ENCODE measurements at places on chromosomes 2 and 18. TPM values are rescaled to one million over a fixed set of nuclear protein-coding genes. Genes with fewer than 3 reads are reported as not detected.

GRCh38 chr18:13446024-13446423 lies 227.5 kb downstream of the LDLRAD4 start:
- no peak for DNase-seq

DNA sequence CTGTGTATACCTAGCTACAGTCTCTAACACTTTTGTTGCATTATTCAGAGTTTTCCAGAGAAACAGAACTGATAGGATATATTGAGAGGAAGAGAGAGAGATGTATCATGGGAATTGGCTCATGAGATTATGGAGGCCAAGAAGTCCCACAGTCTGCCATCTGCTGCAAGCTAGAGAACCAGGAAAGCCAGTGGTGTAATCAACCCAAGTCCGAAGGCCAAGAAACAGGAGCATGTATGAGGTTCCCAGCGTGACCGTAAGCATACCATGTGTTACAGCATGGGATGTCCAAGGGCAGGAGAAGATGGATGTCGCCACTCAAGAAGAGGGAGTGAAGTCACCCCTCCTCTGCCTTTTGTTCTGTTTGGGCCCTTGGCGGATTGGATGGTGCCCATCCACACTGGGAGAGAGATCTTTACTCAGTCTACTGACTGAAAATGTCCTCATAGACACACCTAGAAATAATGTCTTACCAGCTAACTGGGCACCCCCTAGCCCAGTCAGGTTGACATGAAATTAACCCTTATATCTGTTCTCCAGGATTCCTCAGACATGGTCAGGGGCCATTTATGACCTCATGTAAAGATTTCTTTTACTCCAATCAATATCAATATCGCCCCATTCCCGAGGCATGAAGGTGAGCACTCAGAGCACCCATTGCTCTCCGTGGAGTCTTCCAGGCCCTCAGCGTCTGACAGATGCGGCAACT lies 179.6 kb downstream of the CTIF start:
- DNase-seq: no peak

DNA sequence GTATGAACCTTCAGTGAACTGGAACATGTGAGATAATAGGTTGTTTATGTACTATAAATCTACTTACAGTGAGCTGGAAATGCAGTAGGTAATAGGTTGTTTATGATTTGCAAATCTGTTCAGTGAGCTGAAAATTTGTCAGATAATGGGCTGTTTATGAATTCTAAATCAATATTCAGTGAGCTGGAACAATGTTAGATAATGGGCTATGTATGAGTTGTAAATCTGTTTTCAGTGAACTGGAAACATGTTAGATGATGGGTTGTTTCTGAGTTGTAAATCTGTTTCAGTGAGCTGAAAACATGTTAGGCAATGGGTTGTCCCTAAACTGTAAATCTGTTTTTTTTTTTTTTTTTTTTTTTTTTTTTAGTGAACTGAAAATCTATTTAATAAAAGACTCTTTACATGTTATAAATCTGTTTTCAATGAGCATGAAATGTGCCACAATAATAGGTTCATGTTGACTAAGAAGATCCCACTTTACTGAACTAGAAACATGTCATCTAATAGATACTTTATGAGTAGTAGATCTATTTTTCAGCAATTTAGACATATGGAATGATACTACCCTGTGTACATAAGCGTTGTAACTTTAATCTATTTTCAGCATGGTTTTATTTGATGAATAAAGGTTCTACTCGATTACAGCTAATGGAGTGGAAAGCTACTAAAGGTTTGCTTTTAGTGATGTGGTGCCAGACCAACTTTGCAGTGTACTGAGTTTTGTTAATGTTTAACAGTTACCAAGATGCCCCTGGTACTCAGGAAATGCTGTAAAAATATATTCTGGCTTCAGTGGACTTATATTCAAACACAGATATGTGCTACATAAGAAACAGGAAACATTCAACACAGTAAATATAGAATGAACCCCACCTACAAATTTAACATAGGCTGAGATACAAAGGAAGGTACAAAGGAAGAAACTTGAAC lies 1471.8 kb downstream of the LRP1B start:
- no peak for DNase-seq

DNA sequence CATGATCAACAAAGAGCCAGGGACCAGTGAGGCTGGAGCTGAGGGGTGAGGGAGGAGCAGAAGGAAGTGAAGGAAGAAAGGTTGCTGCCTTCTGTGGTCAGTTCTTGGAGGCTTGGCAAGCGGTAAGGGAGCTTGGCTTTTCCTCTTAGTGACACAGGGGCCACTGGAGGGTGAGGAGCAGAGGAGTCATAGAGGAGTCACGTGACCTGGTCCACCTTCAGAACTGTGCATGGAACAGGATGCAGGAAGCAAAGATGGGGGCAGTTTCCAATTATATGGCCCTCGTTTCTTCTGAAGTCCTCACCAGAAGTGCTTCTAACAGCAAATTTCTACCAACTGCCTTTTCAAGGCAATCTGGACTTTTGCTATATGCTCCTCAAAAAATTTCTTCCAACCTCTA lies 326.9 kb upstream of the SMIM21 start:
- DNase-seq: no peak

DNA sequence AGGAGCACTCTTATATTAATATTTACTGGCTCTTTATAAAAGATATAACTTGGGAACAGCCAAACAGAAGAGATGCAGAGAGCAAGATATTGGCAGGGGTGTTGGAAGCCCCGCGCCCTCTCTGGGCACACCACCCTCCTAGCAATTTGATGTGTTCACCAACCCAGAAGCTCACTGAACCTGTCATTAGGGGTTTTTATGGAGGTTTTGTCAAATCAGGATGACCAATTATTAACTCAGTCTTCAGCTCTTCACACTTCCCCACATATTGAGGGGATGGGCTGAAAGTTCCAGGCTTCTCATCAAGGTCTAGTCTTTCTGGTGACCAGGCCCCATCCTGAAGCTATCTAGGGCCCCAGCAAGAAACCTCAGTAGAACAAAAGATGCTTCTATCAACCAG lies 10.9 kb upstream of the INO80D start:
- no peak for DNase-seq

GRCh38 chr18:73551211-73551610 lies 596.4 kb downstream of the FBXO15 start:
- no peak for DNase-seq

DNA sequence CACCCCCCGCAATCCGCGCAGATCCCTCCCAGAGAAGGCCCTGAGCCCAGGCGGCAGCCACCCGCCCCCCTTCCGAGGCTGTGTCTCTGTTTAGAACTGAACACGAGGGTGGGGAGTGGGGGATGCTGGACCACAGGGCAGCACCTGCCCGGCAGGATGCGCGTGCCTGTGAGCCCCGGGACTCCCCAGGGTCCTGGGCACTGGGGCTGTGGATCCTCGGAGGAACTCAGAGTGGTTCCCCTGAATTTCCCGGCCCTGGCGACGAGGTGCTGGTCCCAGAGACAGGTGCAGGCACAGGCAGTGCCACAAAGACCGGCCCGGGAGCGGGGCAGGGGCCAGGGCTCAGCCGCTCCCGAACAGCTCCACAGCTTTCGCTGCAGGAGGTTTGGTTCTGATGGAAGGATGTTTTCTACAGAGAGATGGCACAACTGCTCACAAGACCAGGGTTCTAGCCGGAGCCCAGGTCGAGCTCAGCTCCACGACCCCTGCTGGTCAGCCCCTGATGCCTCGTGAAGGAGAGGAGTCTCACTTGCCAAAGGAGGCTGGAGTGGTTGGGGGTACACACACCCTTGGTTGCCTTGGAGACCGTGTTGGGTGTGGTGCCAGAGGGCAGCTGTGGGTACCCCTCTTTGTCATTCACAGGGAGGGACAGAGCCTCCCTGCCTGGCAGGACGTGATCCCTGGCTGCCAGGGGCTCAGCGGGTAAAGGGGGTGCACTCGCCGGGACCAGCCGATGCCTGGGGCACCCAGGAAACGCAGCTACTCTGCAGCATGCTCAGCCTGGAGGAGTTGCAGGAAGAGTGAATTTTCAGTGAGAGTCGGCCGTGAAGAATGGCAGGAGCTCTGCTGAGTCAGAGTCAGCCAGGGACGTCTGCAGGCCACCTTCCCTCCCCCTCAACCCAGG lies 4.4 kb upstream of the NEU4 start:
- DNase-seq: peak; percentile 43

DNA sequence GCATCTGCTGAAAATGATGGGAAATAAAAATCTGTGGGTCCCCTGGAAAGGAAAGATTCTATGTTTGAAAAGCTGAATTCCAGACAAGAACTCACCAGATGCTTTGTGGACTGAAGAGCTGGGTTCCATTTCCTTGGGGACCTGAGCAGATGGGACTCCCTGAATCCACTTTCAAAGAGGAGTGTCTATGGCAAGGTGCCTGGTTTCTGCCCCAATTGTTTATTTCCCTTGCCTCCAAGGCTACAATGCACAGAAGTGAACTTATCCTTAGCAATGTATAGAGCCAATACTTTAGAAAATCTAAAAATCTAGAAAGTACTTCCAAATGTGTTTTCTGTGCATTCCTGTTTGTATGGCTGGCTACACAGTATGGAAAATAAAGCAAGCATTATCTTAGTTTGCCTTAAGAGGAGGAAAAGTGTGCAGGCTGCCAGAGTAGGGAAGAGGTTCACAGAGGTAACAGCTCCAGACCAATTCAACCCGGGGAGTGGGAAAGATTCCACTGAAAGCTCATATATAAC lies 420.5 kb downstream of the NRXN1 start:
- no peak for DNase-seq

DNA sequence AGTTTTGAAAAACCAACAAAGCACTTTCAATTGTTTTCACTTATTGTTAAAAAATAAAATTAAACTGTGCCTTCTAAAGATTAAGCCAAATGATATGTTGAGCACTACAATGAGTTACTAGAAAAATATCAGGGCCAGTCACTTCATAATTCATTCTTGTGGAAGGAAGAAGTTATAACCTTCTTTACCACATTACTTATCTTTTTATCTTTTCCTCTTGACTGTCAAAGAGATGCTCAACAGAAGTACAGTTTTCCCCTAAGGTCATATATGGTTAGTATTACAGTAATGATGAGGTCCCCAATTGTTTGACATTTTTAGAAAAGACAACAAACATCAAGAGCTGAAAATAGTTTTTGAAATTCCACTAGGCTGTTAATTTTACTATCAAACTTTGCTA lies 9.4 kb downstream of the PELI1 start:
- no peak for DNase-seq

DNA sequence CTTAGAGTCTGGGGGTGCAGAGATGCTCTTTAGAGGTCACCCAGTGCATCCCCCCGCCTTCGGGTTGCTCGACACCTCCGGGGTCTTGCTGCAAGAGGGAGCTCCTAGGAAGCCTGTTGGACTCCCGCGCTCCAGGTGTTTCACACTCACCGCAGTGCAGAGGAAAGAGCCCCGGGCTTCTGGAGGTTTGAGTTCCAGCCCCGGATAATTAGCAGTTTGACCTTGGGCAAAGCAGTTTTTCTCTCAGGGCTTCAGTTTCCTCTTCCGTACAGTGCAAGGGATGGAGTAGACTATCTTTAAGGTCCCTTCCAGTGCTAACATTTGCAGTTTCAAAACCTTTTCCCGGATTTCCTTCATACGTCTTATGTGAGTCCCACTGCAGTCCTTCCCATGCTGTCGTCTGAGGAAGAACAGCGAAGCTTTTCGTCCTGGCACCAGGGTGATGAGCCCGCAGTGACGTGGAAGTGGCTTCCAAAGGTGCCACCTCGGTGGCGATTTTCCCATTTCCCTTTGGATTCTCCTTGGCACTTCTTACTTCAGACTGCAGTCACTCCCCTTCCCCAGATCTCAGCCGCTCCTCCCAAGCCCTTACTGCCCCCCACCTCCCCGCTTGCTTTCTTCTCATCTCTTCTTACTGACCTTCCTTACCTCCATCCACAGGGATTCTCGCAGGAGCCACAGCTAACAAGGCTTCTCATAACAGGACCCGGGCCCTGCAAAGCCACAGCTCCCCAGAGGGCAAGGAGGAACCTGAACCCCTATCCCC lies 585 bp downstream of the PNKD start:
- no peak for DNase-seq

- DNase-seq: peak; percentile 84
Measured at GRCh38 chr2:109647636-109648035, 33.5 kb downstream of the SOWAHC start.

DNA sequence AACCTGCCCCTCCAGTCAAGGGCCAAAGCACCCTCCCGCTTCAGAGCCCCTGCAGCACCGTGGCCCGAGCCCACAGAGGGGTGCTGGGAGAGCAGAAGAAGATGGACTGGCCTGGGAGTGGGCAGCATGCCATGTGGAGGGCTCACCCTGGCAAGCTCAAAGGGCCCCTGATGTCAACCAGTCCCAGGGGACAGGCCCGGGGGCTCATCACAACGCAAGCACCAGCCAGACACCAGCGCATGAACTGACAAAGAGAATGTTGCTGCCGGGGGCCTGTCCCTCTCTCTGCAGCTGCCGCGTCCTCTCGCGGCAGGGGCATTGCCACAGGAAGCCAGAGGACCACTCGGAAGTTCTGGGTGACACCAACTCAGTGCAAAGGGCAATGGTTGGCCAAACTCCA lies 30.3 kb upstream of the BIN1 start:
- DNase-seq: no peak

- DNase-seq: peak; percentile 46
Measured at GRCh38 chr2:198657512-198658121, 800.1 kb downstream of the SATB2 start.

- DNase-seq: peak; percentile 80
Measured at GRCh38 chr2:46461011-46461674, 18.2 kb upstream of the TMEM247 start.

- no peak for DNase-seq
Measured at GRCh38 chr2:187710791-187711521, 156.7 kb upstream of the TFPI start.

GRCh38 chr2:204891739-204892138 lies 346.5 kb downstream of the PARD3B start:
- no peak for DNase-seq

- DNase-seq: no peak
Measured at GRCh38 chr2:207725873-207726578, 14.6 kb downstream of the CCNYL1 start.

DNA sequence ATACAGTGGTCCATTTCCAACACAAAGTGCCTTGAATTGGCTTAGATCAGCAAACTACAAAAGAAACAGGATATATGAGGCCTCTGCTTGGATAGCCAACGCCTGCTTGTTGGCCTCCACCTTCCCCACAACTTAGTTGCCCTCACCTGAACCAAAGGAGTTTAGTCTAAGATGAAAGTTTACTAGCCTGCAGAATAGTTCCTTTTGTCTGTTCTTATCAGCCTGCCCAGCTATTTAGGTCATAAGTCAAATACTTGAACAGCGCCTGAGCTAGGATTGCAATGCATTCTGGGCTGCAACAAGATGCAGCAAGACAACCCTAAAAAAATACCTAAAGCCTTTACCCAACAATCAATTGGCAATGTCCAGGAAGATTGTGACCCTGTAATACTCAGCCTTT lies 13.1 kb upstream of the EPG5 start:
- no peak for DNase-seq

The FOXI3 gene
- total RNA-seq: not detected

The DLGAP1 gene
- total RNA-seq: 6.6 TPM

The C2orf66 gene
- total RNA-seq: 0.19 TPM

The DAW1 gene
- 0.88 TPM for total RNA-seq

The UPP2 gene
- not detected for total RNA-seq

The ACMSD gene
- not detected for total RNA-seq

The GRHL1 gene
- total RNA-seq: 2.5 TPM

The TBR1 gene
- not detected for total RNA-seq
